ENCODE measurements at places on chromosomes 3 and 15. TPM values are rescaled to one million over a fixed set of nuclear protein-coding genes. Genes with fewer than 3 reads are reported as not detected.

GRCh38 chr15:22850055-22850454, 11.6 kb downstream of the NIPA2 start:
- no peak for DNase-seq

GRCh38 chr3:192422321-192422996, 304.9 kb downstream of the FGF12 start:
- no peak for DNase-seq

DNA sequence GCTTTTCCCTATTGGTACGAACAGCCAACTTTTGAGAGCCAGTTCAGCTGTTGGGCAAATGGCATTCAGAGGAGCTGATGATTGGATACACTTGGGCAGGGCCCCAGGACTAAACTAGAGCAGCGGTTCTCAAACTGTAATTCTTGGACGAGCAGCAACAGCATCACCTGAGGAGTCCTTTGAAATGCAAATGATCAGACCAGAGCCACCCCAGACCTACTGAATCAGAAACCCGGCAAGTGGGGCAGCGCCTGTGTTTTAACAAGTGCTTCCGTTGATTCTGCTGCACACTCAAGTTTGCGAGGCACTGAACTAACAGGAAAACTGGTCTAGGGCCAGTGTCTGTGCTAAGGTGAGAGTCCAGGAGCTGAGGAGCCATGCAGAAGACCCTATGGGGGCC, 239.7 kb downstream of the UACA start:
- no peak for DNase-seq

DNA sequence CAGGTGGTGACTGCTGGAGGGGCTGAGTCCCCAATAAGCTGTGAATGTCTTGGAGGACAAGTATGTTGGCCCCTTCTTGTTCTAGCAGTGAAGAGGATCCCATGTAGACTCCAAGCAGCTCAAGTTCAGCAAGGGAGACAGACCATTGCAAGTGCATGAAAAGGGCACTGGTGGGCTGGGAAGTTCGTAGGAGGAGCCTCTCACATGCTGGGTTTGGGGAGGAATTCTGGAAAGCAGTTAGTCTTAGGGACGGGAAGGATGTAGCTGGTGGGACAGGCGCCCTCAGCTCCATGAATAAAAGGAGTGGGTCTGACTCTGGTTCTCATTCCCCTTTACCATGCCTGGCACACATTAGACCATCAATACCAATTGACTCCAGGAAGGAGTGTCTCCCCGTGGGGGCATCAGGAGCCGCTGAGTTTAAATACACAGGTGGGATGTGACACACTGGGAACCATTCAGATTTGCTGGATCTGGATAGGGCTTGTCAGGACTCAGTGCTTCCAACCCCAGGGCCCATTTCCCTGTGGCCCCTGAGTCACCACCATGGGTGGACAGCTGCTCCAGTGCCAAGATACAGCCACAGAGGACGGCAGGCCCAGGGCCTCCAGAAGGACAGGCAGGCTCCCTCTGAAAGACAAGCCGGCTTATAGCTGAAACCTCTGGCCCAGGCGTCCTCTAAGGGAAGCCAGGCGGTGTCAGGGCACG, 552 bp upstream of the XYLB start:
- no peak for DNase-seq

DNA sequence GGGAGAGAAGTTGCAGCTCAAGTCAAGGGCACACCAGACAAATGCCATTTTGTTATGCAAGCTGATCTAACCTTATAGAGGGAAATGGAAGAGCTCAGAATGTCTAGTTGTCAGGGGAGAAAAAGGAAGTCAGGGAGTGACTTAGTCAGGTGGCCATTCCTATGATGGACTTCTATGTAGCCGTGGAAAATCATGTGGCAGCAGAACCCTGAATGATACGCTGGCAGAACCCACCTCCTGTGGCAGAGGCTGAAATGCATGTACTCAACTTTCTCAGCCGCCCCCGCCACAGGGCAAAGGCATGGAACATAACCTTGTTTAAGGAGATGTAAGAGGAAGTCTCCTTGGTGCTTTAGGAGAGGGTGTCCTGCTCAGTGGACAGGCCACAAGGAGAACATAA, 37.7 kb upstream of the PARL start:
- DNase-seq: no peak

DNA sequence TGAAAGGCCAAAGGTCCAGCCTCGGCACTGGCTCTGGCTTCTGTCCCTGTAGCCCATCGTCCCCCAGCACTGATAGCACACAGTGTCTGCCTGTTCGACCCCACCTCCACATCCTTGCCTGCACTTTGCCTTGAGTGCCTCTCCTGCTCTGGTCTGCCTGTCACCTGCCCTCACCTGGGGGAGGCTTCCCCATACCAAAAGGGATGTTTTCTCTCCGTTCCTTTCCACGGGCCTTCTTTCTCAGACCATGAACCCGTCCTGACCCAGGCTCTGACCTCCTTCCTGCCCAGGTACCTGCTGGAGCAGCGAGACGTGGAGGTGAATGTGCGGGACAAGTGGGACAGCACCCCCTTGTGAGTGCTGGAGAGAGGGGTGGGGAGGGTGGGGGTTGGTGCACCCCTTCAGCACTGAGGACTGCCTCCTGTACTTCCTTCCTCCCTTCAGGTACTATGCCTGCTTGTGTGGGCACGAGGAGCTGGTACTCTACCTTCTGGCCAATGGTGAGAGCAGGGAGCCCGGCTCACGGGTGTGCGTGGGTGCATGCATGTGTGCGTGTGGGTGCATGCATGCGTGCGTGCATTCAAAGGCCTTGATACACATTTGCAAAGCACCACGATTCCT, 1.5 kb downstream of the ABTB1 start:
- DNase-seq: no peak

- DNase-seq: no peak
These were observed 7.2 kb downstream of the RPL22L1 start for GRCh38 chr3:170862618-170863374.

GRCh38 chr3:8627201-8627940, 17.2 kb downstream of the SSUH2 start:
- DNase-seq: no peak

The TRH gene
- not detected for polyA plus RNA-seq

The GPR27 gene
- polyA plus RNA-seq: 2.9 TPM

The SCAANT1 gene
- 2.0 TPM for polyA plus RNA-seq

The ZMYND10 gene
- polyA plus RNA-seq: 1.6 TPM

The THSD4 gene
- polyA plus RNA-seq: 20.7 TPM

The CHDH gene
- polyA plus RNA-seq: 0.90 TPM

Data from muscle of arm (tissue), 14 donors.